ENCODE measurements at places on chromosomes 2 and 18.
A peak's percentile ranks its signal among the peaks of the same experiment; 100 is the strongest.

DNA sequence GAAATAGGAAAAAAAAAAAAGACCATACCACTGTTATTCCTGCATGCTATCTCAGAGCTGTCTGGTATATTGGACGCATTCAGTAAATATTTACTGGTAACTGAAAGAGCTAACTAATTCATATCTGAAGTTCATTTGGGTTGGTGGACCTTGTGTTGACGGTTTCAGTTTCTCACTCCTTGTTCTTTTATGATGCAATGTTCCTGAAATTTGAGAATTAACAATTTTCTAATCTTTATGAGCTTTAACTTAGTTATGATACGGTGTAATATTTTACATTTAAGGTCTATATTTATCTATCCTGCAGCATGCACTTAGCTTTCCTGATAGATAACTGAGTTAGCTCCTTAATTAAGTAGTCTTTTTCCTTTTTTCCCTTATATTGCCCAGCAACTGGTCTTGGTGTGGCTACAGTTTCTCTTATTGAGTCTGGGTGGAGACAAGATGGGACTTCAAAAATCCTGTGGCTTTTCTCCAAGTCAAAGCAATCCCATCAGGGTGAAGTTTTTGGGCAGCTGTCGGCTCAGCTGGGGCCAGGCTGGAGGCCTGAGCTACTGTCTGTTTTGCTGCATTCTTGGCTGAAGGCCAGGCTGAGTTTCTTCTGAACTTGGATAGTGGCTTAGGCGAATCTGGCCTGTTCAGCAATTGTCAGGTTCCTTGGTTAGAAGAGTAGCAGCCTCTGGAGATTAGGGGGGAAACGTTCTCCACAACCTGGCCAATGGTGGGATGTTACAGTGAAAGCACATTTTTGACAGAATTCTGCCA, 78.4 kb upstream of the MEX3C start:
- H3K27ac ChIP-seq: no peak overlapping the region
- no peaks in the 10 kb centered on the region for H3K4me1 ChIP-seq
- H3K36me3 ChIP-seq: no peaks in the 10 kb centered on the region
- H3K27me3 ChIP-seq: no peaks in the 10 kb centered on the region
- H3K4me3 ChIP-seq: no peak overlapping the region

DNA sequence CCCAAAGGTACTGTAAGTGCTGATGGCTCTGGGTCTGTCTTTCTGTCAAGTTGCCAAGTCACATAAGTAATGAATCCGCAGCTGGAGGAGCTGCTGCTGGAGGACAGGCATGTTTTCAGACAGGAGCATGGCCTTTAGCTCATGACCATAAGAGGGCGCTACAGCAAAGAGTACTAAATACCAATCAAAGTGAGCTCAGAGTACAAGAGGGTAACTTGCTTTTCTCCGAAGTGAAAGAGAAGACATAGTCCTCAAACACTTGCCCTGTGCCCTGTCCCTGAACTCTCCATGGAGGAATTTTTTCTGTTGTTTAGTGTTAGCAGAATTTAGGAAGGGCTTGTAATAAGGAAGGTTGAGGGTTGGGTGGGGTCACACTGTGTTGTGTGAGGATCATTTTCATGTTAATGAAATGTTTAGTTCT, 58.0 kb upstream of the EML6 start:
- H3K4me3 ChIP-seq: no peak overlapping the region
- peak; percentile 70 for DNase-seq
- H3K36me3 ChIP-seq: peaks cover 23% of the 10 kb centered on the region
- no peaks in the 10 kb centered on the region for H3K27me3 ChIP-seq

- H3K36me3 ChIP-seq: no peaks in the 10 kb centered on the region
- H3K27ac ChIP-seq: peak overlapping the region; percentile 83
- DNase-seq: no peak
- H3K4me3 ChIP-seq: no peak overlapping the region
- H3K27me3 ChIP-seq: no peaks in the 10 kb centered on the region
- H3K4me1 ChIP-seq: peaks cover 32% of the 10 kb centered on the region
These were observed 130.4 kb upstream of the PELI1 start for GRCh38 chr2:64274399-64275173.

GRCh38 chr2:239557516-239557915, 156.7 kb upstream of the HDAC4 start:
- H3K4me1 ChIP-seq: no peaks in the 10 kb centered on the region
- no peaks in the 10 kb centered on the region for H3K27me3 ChIP-seq
- H3K27ac ChIP-seq: no peak overlapping the region
- no peak overlapping the region for H3K4me3 ChIP-seq
- H3K36me3 ChIP-seq: no peaks in the 10 kb centered on the region
- DNase-seq: no peak

GRCh38 chr2:64819361-64819760, 165.6 kb upstream of the SERTAD2 start:
- no peak for DNase-seq
- peak overlapping the region; percentile 56 for H3K27ac ChIP-seq
- H3K27me3 ChIP-seq: no peaks in the 10 kb centered on the region
- peaks cover 4% of the 10 kb centered on the region for H3K4me1 ChIP-seq

DNA sequence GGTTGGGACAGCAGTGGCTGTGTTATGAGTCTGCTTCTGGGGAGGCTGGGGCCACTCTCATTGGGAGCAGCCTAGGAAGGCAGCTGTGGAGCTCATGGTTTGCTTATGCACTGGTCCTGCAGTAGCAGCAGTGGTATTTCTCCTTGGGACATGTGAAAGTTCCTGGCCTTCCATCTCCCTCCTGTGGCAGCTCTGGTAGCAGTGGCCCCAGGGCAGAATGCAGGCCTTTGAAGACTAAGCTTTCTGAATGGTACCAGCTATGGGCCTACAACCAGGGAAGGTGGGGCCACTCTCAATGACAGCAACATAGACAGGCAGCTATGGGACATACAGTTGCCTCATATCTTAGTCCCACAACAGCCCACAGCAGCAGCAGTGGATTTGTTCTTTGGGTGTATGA, 117.3 kb upstream of the VWC2L start:
- H3K4me3 ChIP-seq: no peak overlapping the region
- H3K27ac ChIP-seq: no peak overlapping the region
- no peaks in the 10 kb centered on the region for H3K36me3 ChIP-seq
- no peak for DNase-seq
- no peaks in the 10 kb centered on the region for H3K27me3 ChIP-seq

DNA sequence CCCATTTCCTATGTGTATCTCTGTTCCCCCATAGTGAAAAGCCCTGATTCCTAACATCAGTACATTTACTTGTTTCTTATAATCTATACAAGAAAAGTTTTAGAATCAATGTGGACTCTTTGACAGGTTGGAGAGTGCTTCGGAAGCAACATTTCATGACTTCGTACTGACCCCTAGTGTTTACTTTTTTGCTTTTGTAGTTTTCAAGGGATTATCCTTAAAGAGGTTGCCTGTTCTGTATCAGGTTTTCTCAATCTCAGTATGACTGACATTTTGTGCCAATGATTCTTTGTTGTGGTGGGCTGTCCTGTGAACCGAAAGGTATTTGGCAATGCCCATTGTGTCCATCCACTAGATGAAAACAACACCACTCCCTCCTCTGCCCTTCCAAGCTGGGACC, 43.3 kb upstream of the SERPINB2 start:
- no peaks in the 10 kb centered on the region for H3K4me1 ChIP-seq
- H3K27me3 ChIP-seq: no peaks in the 10 kb centered on the region
- no peak overlapping the region for H3K4me3 ChIP-seq
- H3K36me3 ChIP-seq: no peaks in the 10 kb centered on the region
- H3K27ac ChIP-seq: no peak overlapping the region
- no peak for DNase-seq

- H3K4me3 ChIP-seq: peak overlapping the region; percentile 67
- H3K27me3 ChIP-seq: no peaks in the 10 kb centered on the region
- H3K27ac ChIP-seq: peak overlapping the region; percentile 88
- peaks cover 24% of the 10 kb centered on the region for H3K4me1 ChIP-seq
- DNase-seq: peak; percentile 96
These were observed 35.4 kb downstream of the PTPN18 start for GRCh38 chr2:130391058-130391871.

DNA sequence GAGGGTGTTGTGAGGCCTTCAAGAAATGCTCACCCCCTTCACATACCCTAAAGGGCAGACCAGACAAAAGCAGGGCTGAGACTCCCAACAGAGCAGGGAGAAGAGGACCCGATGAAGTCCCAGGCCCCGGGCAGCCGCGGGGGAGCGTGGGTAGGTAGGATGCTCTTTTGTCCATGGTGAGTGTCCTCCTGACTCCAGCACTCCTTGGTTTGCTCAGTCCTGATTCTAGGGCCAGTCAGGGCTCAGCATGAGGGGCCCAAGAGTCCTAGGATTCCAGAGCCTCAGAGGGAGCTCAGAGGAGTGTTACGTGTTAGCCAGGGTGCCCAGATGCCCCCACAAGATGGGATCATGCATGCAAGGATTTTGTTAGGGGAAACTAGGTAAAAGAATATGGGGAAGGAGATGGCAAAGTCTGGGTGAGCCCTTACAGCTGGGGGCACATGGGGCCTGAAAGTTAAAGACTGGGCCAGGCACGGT, 64.8 kb downstream of the SMAD7 start:
- no peak overlapping the region for H3K27ac ChIP-seq
- DNase-seq: no peak
- peaks cover 13% of the 10 kb centered on the region for H3K4me1 ChIP-seq
- no peak overlapping the region for H3K4me3 ChIP-seq

- no peaks in the 10 kb centered on the region for H3K4me1 ChIP-seq
- no peaks in the 10 kb centered on the region for H3K36me3 ChIP-seq
- no peak for DNase-seq
- no peaks in the 10 kb centered on the region for H3K27me3 ChIP-seq
These were observed 522.5 kb upstream of the ID2 start for GRCh38 chr2:8159211-8159965.

DNA sequence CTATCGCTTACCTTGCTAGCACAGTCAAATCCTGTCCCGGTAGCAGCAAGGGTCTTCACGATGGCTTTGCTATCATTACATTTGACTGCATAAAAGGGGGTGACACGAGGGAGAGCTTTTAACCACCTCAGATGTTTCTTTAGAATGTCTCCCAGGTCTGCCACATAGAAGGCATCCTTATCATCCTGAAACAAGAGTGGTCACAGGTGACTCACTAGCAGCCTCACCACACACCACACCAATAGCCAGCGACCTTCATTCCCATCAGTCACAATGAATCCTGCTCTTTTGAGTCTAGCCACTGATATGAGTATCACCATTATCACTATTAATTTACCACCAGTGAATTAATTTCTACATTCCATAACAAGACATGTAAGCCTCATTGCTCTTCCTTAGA, 3.7 kb downstream of the ODC1 start:
- DNase-seq: no peak
- H3K36me3 ChIP-seq: peaks cover 47% of the 10 kb centered on the region
- no peak overlapping the region for H3K27ac ChIP-seq
- H3K4me3 ChIP-seq: no peak overlapping the region
- peaks cover 30% of the 10 kb centered on the region for H3K4me1 ChIP-seq

- peak; percentile 76 for DNase-seq
- no peaks in the 10 kb centered on the region for H3K36me3 ChIP-seq
- H3K27ac ChIP-seq: no peak overlapping the region
- H3K27me3 ChIP-seq: no peaks in the 10 kb centered on the region
- H3K4me1 ChIP-seq: no peaks in the 10 kb centered on the region
These were observed 78.0 kb downstream of the NDUFA10 start for GRCh38 chr2:239946864-239947728.

DNA sequence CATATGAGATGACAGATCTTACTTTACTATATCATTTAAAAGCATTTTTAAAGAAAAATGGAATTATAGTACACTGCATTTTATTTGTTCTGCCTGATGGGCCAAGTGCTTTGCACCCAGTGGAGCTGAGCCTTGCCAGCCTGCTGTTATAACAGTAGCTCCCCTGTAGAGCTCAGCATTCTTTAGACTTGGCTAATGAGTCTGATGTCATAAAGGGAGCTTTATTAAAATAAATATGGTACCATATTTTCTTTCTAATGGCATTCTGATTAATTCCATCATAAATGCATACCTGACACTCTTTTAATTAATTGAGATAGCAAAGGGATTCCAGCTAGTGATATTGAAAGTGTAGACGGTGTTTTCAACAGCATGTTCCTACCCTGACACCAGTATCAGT, 40.7 kb downstream of the PARD3B start:
- no peak overlapping the region for H3K4me3 ChIP-seq
- no peak overlapping the region for H3K27ac ChIP-seq
- no peaks in the 10 kb centered on the region for H3K27me3 ChIP-seq

DNA sequence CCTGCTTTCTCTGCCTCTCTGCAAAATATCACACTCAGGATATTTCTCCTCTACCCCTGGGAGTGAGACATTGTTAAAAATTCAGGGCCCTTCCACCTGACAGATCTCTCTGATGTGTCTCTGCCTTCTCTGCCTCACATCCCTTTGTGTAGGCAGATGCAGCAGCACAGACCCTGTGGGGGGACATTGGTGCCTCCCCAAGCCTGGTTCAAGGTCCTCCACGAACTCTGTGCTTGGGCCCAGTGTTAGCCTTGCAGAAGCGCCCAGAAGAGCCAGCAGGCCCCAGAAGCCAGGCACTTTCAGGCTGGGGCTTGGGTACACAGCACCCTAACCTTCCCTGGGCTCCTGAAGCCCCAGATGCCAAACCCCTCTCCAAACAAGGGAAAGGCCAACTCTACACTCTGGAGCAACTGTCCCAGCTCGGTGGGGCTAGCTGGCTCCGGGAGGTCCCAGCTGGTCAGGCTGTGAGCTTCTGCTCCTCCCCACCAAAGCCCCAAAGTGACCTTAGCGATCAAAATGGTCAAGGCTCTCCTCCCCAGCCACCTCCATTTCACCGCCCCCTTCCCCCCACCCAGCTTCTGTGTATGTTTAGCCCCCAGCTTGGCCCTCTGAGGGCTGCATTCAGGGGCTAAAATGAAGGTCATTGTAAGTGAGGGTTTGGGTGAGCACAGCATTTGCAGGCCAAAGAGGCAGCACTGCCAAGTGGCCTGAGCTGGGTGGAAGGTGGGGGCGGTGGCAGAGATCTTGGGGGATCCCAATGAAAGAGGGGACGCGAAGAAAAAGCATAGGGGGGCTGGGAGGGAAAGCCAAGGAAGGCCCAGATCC, 2.6 kb downstream of the HOXD9 start:
- no peak for DNase-seq
- no peaks in the 10 kb centered on the region for H3K36me3 ChIP-seq
- no peak overlapping the region for H3K27ac ChIP-seq
- peaks cover 31% of the 10 kb centered on the region for H3K4me1 ChIP-seq
- no peak overlapping the region for H3K4me3 ChIP-seq

DNA sequence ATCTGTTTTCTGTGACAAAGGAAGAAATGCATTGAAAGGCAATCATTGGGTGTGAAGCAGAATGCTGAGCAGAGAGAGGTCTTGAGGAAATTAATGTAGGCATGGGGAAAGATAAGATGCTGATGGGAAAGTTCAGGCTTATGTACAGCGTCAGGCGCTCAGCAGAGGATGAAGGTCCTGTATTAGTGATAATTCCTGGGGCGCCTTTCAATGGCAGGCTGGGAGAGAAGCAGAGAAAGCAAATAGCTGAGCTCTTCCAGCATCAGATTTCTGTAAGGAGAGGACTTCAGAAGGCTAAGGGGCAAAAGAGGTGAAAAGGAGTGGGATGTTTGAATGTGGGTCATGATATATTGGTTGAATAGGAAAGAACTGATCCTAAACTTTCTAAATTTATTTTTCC, 129.8 kb downstream of the HNMT start:
- H3K4me1 ChIP-seq: no peaks in the 10 kb centered on the region
- no peak for DNase-seq
- H3K27ac ChIP-seq: no peak overlapping the region
- H3K27me3 ChIP-seq: no peaks in the 10 kb centered on the region
- H3K36me3 ChIP-seq: no peaks in the 10 kb centered on the region
- H3K4me3 ChIP-seq: no peak overlapping the region

GRCh38 chr2:167508709-167509108, 620.4 kb downstream of the XIRP2 start:
- H3K4me1 ChIP-seq: no peaks in the 10 kb centered on the region
- no peak overlapping the region for H3K4me3 ChIP-seq
- H3K27me3 ChIP-seq: no peaks in the 10 kb centered on the region
- DNase-seq: no peak

GRCh38 chr2:134662751-134663150, 56.0 kb downstream of the TMEM163 start:
- DNase-seq: no peak
- no peak overlapping the region for H3K4me3 ChIP-seq
- no peaks in the 10 kb centered on the region for H3K4me1 ChIP-seq
- no peak overlapping the region for H3K27ac ChIP-seq
- H3K27me3 ChIP-seq: no peaks in the 10 kb centered on the region
